IPS-NIHi11 (cell line): ENCODE measurements at places on chromosomes 2 and 18.

- DNase-seq: no peak
Observed at GRCh38 chr2:138503087-138503442, 1.5 kb downstream of the SPOPL start.

DNA sequence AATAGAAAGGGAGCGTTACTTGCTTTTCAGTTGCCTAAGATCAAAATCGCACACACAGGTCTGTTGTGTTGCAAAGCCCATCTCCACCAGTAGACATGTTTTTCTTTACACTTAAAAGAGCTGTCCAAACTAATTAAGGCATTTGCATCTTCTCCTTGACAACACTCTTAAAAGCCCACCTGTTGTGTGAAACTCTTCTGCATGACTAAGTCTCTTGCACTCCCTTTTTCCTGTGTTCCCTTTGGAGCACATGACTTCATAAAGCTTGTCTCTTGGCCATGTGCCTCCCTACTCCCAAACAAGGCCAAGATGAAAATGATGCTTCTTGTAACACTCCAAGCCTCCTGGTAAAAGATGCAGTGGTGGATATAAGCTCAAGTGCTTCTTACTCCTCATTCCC is 26.1 kb downstream of the PID1 start:
- DNase-seq: peak; percentile 11

DNA sequence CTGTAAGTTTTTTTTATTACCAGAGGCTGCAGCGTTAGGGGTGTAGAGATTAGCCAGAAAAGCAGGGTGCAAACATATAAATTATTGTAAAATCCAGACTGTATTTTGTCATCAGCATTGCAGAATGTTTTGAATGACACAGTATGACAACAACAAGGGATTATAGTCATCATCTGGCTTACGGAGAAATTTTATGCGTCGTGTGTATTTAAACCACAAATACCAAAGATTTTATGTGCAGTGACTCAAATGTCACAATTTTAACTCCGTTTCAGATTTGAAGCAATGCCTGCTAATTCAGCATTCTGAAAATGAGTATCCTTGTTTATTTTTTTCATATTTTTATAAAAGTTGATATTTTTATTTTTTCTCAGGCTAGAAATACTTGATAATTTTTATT is 19.4 kb upstream of the TMX3 start:
- DNase-seq: no peak

DNA sequence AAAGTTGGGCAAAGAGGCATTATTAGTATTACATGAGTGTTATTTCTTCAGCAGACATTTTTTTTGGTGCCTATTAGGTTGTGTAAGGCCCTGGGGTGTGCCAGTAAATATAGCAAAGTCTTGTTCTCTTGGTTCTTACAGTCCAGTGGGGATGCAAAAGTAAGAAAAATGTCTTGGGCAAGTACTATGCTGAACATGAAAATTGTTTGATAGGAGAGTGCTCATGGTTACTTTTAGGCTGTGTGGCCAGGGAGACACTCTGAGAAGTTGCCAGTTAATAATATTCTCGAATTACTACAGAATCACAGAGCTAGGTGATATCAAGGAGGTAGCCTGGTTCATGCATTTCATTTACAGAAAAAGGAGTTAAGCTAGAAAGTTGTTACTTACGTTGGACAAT is 1.9 kb downstream of the AGFG1 start:
- DNase-seq: no peak

GRCh38 chr18:13735681-13736080 is 9.2 kb downstream of the RNMT start:
- DNase-seq: no peak

GRCh38 chr18:59359576-59359952 is 499 bp upstream of the LMAN1 start:
- no peak for DNase-seq

DNA sequence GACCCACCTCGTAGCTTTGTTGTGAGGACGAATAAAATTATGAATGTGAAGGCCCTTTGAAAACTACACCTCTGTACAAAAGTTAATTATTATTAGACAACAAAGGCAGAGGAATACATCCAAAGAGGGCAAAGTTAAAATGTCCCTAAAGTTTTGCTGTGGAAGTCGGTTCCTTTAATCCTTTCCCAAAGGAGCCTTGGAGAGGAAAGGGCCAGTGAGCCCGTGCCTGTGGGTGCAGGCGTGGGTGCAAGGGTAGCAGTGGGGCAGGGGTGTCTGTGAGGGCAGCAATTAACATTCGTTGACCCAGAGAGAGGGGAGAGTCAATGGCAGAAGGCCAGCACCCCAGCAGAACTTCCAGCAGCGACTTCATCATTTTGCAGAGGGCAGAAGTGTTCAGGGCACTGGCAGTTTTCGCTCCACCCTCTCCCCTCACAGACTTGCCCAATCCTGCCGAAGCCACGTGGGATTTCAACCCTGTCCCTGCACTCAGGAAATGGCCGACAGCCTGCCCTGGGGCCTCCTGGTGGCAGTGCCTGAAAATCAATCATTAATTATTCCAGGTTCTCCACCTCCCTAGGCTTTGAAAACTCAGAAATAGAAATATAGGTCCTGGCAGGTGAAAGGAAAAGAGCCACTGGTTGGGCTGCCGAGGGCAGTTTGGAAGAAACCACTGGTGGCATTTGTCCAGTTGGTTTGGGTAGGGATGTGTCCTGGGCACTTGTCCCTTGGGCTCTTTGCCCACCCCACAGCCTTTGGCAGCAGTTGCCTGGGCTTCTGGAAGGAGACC is 4.2 kb upstream of the PAX8 start:
- DNase-seq: peak; percentile 46
